ENCODE measurements at places on chromosomes 11 and 22.

DNA sequence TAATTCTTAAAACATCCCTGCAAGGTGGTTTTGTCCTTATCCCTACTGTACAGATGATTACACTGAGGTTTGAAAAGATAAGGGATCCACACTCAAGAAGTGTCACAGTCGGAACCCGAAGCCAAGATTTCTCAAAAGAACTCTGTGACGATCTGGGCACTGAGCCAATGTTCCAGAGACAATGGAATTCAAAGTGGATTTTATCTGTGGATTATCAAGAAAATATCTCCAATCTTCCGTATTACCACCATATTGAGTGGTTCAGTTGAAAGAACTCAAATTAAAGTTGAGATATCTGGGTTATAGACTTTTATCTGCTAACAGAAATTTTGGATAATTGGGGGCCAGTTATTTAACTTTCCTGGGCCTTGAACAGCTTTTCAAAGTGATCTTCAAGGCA is 100.0 kb upstream of the GRAMD1B start:
- DNase-seq, result no peak

DNA sequence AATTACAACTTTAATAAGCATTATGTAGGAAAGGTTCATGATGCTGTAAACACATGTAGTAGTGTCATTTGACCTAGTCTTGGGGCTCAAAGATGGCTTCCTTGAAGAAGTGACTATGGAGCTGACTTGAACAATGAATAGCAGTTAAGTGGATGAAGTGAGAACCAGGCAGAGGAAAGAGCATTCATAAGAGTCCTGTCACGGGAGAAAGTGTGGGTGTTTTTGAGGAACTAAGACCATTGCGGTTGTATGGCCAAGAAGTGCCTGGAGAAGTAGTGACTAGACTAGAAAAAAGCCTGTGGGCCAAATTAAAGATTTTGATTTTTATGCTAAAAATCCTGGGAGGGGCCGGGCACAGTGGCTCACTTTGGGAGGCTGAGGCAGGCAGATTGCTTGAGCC is 7.2 kb upstream of the IL18BP start:
- no peak for DNase-seq

DNA sequence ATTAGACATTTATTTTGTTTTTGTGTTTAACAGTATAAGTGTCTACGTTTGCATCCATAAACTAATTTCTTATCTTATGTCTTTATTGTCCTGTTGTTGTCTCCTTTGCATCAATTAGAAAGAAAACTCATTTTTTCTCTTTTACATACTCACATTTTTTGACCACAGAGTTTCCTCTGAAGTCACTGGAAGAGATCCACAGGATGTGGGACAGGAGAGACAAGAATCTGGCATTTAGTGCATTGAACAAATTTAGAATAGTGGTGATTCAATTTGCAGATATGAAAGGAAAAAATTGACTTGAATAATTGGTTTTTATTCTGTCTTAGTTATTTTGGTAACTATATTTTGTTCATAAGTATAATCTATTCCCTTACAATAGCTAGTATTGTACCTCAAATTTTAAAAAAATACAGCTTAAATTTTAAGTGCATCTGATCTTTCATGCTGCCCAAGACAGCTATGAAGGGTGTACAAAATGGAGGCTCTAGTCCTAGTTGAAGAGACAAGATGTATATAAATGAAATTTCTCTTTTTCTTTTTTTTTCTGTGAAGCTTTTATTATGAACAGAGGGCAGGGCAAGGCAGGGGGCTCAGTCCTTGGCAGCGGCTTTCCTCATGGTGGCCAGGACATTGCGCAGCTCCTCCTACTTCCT is 24.4 kb downstream of the HORMAD2 start:
- no peak for DNase-seq

- DNase-seq, result no peak
Observed at GRCh38 chr22:36445158-36445668, 36.2 kb downstream of the TXN2 start.

DNA sequence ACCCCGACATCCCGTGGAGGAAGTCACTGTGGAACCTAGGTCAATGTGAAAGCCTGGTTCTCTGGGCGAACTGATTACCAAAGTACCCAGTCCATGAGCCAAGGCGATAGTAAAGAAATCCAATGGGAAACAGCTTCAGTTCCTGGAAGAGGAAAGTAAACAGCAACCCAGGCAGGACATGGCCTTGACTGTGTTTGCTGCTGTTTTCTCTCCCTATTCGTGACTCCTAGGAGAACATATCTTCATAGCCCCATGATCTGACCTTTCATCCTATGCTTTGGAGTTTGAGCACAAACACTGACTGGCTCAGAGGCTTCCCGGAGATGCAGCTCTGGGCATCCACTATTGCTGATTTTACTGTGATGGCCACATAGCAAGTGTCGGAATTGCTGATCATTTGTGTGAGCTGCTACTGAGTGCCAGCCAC is 45.1 kb downstream of the LRFN4 start:
- DNase-seq, result no peak

DNA sequence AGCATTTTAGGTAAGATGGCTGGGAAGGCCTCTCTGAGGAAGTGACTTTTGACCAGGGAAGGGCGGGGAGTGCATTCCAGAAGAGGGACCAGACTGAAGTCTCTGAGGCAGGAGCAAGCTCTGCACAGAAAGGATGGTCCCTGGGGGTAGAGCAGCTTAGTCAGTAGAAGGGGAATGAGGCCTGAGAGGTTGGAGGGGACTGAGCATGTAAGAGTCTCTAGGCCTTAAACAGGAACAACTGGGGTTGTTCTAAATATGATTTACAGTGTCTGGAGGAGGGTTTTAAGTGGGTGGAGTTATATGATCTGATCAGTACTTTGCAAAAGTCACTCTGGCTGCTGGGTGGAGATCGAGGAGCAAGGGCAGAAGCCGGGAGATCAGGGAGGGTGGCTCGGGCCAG is 31.7 kb upstream of the TEF start:
- no peak for DNase-seq

DNA sequence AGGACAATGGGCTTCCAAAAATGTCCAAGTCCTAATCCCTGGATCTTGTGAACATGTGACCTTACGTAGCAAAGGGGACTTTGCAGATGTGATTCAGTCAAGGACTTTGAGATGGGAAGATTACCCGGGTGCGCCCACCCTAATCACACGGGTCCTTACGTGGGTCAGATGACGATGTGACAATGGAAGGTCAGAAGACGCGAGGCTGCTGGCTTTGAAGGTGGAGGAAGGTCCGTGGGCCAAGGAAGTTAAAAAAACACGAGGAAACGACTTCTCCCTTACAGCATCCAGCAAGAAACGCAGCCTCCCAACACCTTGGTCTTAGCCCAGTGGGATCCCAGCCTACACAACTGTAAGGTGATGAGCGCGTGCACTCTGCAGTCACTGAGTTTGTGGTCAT is 860.1 kb downstream of the TBC1D22A start:
- DNase-seq, result no peak

- no peak for DNase-seq
Observed at GRCh38 chr11:131599285-131599684, 228.9 kb downstream of the NTM start.

DNA sequence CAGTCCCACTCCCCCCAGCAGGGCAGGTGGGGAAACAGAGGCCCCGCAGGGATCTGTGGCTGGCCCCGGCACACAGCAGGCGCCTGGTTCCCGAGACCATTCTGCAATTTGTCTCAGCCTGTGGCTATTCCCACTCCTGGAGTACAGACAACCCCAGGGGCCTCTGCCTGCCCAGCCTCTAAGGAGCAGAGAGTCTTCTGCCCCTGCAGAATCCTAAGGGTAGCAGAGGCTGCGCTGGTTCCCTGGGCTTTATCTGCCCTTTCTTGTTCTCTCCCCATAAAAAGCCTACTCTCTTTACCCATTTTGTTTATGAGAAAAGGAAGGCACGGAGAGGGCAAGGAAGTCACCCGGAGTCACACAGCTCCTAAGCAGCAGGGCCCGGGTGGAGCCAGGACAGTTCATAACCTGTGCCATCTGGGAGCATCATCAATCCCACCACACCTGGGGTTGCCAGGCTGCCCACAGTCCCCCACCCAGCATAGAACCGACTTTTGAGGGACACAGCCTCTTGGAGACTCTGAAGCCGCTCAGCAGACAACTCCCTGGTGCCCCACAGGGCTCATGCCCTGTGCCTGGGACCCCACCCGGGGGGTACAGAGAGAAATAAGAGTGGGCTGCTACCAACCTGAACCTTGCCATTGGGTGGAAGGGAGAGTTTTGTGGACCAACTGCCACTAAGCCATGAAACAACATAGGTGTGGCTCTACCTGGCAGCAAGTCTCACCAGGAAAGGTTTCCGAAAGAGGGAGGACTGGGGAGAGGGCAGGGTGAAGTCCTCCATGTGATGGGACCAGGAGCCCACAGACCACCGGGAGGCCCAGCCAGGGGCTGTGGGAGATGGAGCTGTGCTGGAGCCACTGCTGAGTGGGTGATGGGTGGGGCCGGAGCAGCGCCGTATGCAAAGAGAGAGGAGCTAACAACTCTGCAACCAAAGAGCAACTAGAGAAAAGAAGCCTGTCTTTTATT is 17.2 kb upstream of the LINC01488 start:
- no peak for DNase-seq

DNA sequence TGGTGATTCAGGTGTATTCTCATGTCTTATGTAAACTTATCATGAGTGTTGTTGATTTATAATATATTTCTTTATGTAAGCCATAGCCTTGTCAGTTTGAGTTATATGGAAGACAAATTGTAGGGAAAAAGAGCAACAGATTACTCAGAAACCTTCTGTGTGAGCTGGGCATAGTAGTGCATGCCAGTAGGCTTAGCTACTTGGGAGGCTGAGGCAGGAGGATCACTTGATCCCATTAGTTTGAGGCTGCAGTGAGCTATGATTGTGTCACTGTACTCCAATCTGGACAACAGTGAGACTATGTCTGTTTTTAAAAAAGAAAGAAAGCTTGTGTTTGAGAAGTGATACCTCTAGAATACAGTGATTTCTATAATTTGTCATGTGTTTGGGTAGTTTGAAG is 2.2 kb upstream of the RAB30 start:
- no peak for DNase-seq

DNA sequence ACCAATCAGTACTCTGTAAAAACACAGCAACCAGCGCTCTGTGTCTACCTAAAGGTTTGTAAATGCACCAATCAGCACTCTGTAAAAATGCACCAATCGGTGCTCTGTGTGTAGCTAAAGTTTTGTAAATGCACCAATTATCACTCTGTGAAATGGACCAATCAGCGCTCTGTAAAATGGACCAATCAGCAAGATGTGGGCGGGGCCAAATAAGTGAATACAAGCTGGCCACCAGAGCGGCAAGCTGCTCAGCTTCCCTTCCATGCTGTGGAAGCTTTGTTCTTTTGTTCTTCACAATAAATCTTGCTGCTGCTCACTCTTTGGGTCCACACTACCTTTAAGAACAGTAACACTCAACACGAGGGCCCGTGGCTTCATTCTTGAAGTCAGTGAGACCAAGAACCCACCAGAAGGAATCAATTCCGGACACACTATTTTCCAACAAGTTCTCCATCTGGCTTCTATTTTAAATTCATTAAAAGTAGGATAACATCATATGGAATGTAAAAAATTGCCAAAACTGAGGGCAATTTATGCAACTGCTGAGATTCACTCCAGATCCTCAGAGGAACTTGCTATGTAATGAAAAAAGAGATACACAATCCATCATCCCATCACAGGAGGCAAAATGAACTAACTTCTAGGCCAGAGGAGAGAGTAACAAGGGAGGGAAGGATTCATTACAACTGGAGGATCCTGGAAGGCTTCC is 3.1 kb upstream of the PANX1 start:
- DNase-seq, result no peak

DNA sequence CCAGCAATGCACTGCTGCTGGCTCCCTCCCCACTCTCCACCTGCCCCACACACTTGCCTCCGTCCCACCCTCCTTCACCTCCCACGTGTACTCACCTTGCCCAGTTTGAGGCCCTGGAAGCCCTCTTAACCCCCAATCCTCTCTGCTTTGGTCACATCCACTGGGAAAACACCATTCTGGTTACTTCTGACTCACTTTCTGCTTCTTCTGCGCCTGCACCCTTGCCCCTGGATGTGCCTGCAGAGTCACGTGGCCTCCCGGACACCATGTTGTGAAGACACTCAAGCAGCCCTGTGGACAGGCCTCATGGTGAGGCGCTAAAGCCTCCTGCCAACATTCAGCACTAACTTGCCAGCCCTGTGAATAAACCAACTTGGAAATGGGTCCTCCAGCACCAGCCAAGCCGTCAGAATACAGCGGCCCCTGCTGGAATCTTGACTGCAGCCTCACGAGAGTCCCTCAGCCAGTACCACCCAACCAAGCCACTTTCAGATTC is 2.6 kb upstream of the NAALADL1 start:
- DNase-seq, result no peak
